ENCODE measurements at places on chromosomes 16 and 17. TPM values are rescaled to one million over a fixed set of nuclear protein-coding genes. Genes with fewer than 3 reads are reported as not detected.

Gene PERCC1
- total RNA-seq, result not detected

Gene FOXK2
- 47.1 TPM for total RNA-seq

Gene CACNG4
- total RNA-seq, result 12.6 TPM

Gene SNX20
- total RNA-seq, result not detected

Gene RSL1D1
- 227 TPM for total RNA-seq

Gene CALB2
- total RNA-seq, result 4.5 TPM

Gene MYH2
- not detected for total RNA-seq

Gene CMTM1
- total RNA-seq, result 0.49 TPM

Gene CLEC18B
- 0.35 TPM for total RNA-seq

Gene AANAT
- total RNA-seq, result 0.48 TPM

Gene PABPN1L
- total RNA-seq, result not detected

Gene OR2C1
- not detected for total RNA-seq

Gene PRSS33
- not detected for total RNA-seq

Gene VAT1L
- total RNA-seq, result not detected

Gene HOXB1
- total RNA-seq, result not detected

Gene MYCBPAP
- 0.32 TPM for total RNA-seq

Gene ZNF276
- 18.6 TPM for total RNA-seq

Gene NEK8
- 4.1 TPM for total RNA-seq

Gene GP1BA
- total RNA-seq, result not detected

Gene TP53
- total RNA-seq, result 42.3 TPM

Gene ZNF624
- 1.7 TPM for total RNA-seq

Gene SEPTIN1
- 1.9 TPM for total RNA-seq

Gene TEX19
- total RNA-seq, result 0.39 TPM

Gene GAS2L2
- 0.06 TPM for total RNA-seq

Gene SEC14L5
- 0.02 TPM for total RNA-seq

Gene FBXW10B
- 3.9 TPM for total RNA-seq

Gene SPNS2
- 15.2 TPM for total RNA-seq

Gene ASPA
- not detected for total RNA-seq

Gene USP6
- total RNA-seq, result not detected

Gene CCL8
- not detected for total RNA-seq

Gene HSPB9
- not detected for total RNA-seq

Gene MYADML2
- total RNA-seq, result not detected

Gene TBX4
- 0.30 TPM for total RNA-seq

Gene ITGA2B
- 1.9 TPM for total RNA-seq

Gene PRSS8
- total RNA-seq, result 1.1 TPM

Gene KRT32
- 0.07 TPM for total RNA-seq

Gene NUTF2
- total RNA-seq, result 235 TPM

Gene OSBPL7
- 12.2 TPM for total RNA-seq

Gene HCRT
- total RNA-seq, result not detected

Gene TK1
- 242 TPM for total RNA-seq

Gene KRTAP4-1
- 0.38 TPM for total RNA-seq

Gene PRSS22
- total RNA-seq, result 1.5 TPM

Gene OMG
- not detected for total RNA-seq

Gene ABAT
- 0.35 TPM for total RNA-seq

Gene ALOX12B
- total RNA-seq, result 1.2 TPM

Gene ALDH3A2
- total RNA-seq, result 175 TPM

Gene PPP1R27
- total RNA-seq, result 0.39 TPM

Gene CDH1
- total RNA-seq, result 4.2 TPM

Gene MIEF2
- 12.1 TPM for total RNA-seq

Gene SPATA22
- not detected for total RNA-seq

Gene STX1B
- total RNA-seq, result 1.8 TPM

Gene PER1
- 55.7 TPM for total RNA-seq

Gene RAMP2
- total RNA-seq, result 0.63 TPM

Gene SHBG
- 0.31 TPM for total RNA-seq

Gene ZNF385C
- total RNA-seq, result 0.15 TPM

Gene CCL13
- not detected for total RNA-seq

Gene SRL
- total RNA-seq, result 0.06 TPM

Gene ITGAD
- 0.16 TPM for total RNA-seq

Gene OR1F1
- total RNA-seq, result 0.17 TPM

Gene PLLP
- total RNA-seq, result 1.4 TPM
